T-helper 2 cell treated with Interferon-gamma antibody and Interleukin-4, amounts not matched to agents 5 μg/mL and 100 μg/mL, for 36 hours (primary cell): ENCODE measurements at places on chromosomes 16 and 17.

DNA sequence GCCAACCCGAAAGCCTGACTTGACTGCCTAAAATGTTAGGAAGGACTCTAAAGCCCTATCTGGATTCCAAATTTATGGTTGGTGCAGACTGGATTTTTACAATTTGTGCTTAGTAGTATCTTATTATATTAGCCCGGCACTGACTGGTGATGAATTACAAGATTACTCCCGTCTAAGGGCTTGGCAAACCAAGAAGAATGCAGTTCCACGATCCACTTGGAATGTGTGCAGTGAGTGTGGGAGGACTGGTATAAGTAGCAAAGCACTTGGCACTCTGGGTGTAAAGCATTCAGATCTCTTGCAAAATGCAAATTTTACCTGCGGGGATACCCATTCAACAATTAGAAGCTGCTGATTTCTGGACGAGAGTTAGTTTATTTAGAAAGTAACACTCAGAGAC is 539.4 kb downstream of the MAF start:
- no peak for DNase-seq

DNA sequence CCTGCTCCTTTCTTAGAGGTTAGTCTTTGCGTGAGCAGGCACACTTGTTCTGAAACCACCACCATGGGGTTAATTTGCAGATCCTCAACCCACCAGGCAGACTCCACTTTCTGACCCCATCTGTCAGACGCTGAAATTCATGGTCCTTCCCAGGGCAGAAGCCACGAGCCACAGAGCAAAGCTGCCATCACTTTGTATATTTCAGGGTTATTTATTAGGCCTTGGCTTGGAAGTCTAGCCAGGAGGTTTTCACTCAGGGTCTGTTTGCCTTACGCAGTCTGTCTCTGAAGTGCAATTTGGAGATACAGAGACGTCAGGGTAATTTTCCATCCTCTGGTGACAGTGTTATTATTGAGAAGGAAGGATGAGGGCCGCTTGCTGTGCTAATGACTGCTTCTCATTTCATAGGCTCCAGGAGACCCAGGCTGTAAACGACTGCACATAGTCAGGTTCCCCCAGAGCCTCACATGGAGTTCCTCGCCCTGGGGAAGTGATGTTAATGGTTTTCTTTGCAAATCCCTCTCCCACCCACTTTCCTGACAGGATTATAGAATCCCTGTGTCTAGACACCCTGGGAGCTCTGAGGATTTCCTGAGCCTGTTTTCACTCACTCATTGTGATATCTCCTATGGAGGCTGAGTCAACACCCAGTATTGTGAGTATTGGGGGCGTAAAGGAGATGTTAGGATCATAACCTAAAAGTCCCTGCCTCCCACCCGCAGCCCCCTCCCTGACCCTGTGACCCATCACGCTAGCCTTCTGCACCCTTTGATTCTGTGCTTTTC is 269.0 kb downstream of the ABCC12 start:
- DNase-seq: no peak

GRCh38 chr17:71764505-71764904 is 356.3 kb upstream of the SOX9 start:
- DNase-seq: no peak

DNA sequence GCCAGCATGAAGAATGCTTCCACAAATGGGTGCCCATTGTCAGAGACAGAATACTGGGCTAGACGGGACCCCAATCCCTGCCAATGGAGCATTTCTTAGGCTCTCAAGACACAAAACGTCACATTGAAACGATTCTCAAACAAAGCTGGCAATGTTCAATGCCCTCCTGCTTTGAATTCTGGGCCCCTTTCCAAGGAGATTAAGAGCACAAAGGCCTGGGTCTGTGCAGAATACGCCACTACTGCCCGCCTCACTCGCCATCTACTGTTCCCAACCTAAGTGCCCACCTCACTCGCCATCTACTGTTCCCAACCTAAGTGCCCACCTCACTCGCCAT is 9.7 kb downstream of the CFAP20 start:
- DNase-seq: no peak

- no peak for DNase-seq
Measured at GRCh38 chr16:2822158-2822495, 5.1 kb downstream of the PRSS21 start.

DNA sequence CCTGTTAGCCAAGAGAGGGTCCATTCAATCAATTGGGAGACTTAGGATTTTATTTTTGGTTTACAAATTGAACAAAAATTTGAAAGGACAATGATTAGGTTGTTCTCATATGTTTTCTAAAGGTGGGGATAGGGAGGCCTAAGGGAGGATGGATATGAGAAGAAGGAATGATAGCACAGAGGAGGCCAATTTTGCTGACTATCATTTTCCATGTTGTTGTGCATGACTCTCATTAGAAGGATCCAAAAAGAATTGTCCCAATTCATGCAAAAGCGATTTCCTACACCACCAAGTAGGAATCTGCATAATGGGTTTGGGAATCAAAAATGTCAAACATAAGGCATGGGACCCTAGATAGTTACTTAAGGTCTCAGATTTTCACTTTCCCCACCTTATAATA is 524.8 kb downstream of the KIF2B start:
- DNase-seq: no peak

DNA sequence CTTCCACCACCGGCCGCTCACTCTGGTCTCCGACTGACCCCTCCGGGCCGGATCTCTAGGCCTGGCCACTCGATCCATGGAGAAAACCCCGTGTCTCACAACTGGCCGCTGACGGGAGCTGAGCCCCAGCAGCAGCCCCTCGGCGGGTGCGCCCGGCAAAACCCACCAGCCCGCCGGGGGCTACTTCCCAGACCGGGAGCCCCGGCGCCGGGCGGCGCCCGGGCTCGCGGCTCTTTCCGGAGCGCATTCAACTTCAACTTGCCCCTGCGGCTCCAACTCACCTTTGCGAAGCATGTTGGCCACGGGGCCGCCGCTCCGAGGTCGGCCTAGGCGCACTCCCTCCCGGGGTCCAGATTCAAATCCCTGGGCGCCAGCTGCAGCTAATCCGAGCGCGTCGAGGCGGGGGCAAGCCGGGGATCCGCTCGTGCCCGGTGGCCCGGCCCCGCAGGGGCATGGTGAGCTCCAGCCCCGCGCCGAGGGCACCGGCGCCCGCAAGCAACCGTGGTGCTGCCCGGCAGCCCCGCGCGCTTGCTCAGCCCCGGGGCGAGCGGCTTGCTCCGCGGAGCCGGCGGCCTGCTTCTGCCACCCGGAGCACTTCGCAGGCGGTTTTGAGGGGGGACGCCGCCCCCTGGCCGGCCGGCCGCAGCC is 438 bp downstream of the RTN4RL1 start:
- DNase-seq: no peak

DNA sequence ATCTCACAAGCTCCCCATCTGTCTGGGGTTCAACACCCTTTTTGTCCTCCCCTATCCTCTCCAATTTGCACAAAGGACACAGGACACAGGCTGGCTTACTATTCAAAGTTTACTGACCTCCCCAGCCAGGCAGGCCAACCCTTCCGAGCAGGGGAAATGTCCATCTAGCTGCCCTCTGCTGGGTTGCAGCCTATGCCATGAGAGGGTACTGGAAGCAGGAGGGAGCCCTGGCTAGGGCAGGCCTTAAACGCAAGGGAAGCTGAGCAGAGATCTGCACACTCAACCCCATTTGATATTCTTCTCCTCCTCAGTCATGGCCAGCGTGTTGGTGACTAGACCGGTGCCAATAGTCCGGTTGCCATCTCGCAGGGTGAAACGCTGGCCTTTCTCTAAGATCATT is 3.5 kb downstream of the TUFM start:
- no peak for DNase-seq

GRCh38 chr16:30767767-30768465 is 5.8 kb downstream of the RNF40 start:
- DNase-seq: no peak

GRCh38 chr16:79597277-79598062 is 3.1 kb downstream of the MAF start:
- DNase-seq: no peak

GRCh38 chr17:57125866-57126265 is 40.8 kb downstream of the AKAP1 start:
- DNase-seq: no peak

DNA sequence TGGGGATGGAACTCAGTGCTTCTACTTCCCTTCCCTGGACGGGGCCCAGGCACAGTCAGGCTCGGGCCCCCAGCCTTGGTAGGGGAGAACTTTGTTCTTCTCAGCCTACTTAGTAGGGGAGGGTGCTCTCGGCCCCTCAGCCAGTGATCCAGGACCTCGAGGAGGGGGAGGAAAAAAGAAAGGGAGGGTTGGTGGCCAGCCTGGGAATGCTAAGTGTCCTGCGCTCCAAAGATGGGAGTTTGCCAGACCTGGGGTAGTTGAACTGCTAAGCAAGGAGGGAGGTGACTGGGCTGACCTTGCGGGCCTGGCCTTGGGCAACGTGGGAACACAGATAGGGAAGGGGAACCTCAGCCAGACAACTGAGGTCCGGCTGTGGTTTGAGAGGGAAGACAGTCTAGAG is 12.2 kb downstream of the ADGRG1 start:
- DNase-seq: no peak
